ENCODE measurements at places on chromosomes 2 and 18.

- DNase-seq = no peak
Measured at GRCh38 chr2:112312821-112313220, 37.4 kb downstream of the ZC3H6 start.

- no peak for DNase-seq
Measured at GRCh38 chr18:35683021-35683420, 101.5 kb downstream of the GALNT1 start.

DNA sequence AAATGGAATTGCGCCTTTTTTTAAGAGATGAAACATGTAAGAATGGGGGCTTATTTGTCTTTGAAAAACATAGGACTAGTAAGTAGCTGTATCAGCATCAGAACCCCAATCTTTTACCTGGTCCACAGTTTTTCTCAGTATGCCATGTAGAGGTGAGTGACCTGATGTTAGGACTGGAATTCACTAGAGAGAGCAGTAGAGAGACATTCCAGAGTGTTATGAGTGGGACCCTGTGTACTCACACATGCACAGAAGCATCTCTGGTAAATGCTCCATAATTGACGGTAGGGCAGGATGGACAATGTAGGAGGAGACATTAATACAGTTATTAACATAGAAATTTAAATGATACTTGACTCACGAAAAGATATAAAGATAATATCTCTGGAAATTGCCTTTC lies 1.4 kb upstream of the GALNT13 start:
- no peak for DNase-seq

DNA sequence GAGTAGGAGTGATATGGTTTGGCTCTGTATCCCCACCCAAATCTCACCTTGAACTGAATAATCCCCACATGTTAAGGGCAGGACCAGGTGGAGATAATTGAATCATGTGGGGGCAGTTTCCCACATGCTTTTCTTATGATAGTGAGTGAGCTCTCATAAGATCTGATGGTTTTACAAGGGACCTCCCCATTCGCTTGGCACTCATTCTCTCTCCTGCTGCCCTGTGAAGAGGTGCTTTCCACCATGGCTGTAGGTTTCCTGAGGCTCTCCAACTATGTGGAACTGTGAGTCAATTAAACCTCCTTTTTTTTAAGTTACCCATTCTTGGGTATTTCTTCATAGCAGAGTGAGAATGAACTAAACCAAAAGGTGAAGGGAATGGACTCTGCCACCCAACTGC lies 207.5 kb downstream of the LOXHD1 start:
- no peak for DNase-seq

DNA sequence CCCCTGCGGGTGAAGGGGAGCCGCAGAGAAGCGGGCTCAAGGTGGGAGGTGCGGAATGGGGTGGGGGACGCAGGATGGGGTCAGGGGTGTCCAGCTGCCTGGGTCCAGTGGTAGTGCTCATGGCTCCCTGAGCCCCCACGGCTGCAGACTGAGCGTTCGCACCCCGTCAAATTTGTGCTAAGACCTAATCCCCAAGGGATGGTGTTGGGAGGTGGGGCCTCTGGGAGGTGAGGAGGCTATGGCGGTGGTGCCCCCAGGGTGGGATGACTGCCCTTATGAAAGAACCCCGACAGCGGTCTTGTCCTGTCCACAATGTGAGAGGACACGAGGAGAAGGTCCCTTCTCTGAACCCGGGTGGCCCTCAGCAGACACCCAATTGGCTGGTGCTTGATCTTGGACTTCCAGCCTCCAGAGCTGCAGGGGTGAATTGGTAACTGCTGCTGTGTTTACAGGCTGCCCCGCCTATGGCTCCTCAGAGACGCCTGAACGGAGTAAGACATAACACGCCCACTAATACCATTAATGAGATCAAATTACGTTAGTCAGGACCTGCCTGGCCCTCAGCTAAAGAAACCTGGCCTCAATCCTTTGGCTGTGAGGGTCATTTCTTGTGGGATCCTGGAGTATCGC lies 42.6 kb downstream of the PXDN start:
- DNase-seq = no peak

- DNase-seq = no peak
Measured at GRCh38 chr2:126059379-126059778, 596.6 kb upstream of the GYPC start.

GRCh38 chr18:55627007-55627406 lies 39.0 kb upstream of the TCF4 start:
- no peak for DNase-seq

- DNase-seq = no peak
Measured at GRCh38 chr2:8876628-8877027, 39.2 kb upstream of the KIDINS220 start.

DNA sequence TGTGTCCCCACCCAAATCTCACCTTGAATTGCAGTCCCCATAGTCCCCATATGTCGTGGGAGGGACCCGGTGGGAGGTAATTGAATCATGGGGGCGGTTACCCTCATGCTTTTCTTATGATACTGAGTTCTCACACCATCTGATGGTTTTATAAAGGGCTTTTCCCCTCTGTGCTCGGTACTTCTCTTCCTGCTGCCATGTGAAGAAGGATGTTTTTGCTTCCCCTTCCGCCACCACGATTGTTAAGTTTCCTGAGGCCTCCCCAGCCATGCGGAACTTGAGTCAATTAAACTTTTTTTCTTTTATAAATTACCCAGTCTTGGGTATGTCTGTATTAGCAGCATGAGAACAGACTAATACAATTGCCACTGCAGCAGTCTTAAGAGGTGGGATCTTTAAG lies 134.9 kb downstream of the LTBP1 start:
- DNase-seq = no peak

DNA sequence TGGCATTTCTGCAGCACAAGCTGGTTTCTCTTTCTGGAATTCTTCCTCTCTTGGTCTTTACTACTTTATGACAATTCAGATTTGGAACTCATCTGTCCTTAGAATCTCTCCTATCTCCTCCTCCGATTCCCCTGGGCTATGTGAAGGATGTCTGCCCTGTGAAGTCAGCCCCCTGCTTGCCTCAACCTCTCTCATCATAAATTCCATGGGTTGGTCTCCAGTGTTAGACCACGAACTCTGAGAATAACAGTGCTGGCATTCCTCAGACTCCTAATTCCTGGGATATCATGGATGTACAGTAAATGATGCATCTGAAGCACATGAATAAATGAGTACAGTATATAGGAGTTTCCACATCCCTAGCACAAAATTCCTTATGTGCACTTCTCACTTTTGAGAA lies 21.0 kb upstream of the CYRIA start:
- no peak for DNase-seq
